NCI-H2081 treated with DMSO at 0.1 percent for 48 hours (cell line): ENCODE measurements at places on chromosomes 12 and 14.

DNA sequence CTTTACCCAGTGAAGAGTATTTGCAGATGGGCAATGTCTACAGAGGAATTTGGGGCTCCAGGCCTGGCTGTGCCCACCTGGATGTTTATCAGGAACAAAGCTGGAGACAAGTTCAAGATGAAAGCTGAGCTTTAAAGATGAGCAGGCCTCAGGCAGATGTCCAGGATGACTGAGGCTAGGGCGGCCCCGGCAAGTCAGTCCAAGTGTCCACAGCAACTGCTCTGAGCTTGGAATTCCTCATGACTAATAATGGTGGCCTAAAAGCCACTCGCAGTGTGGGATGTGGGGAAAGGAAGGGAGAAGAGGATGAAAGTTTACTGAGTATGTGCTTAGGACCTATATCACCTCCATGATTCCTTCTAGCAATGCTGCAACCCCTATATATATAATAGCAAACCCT is 128.2 kb upstream of the NOS1 start:
- no peak for DNase-seq

GRCh38 chr14:74934041-74934440 is 11.0 kb upstream of the RPS6KL1 start:
- DNase-seq, result no peak

GRCh38 chr14:53638966-53639365 is 317.7 kb downstream of the BMP4 start:
- DNase-seq, result no peak

GRCh38 chr12:13000925-13001774 is 1.1 kb upstream of the HEBP1 start:
- no peak for DNase-seq

DNA sequence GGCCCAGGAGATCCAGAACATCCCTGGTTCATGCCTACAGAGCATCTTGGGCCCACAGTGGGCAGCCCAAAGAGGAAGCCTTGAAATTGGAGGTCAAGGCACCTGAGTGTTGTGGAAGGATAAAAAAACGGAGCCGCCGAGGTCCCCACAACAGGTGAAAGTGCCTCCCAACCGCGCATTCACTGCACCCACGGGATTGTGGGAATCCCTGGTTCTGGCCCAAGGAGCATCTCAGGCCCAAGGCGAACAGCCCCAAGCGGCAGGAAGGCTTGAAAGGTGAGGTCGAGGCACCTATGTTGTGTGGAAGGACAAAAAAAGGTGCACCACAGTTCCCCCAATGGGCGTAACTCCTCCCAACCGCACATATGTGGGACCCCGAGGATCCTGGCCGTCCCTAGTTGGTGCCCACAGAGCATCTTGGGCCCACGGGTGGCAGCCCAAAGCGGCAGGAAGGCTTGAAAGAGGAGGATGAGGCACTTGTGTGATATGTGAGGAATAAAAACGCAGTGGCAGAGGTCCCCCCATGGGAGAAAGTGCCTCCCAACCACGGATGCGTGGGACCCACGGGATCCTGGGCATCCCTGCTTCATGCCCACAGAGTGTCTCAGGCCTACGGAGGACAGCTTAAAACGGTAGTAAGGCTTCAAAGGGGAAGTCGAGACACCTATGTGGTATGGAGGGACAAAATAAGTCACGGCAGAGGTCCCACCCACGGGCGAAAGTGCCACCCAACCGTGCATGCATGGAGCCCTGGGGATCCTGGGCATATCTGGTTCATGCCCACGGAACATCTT is 583.9 kb downstream of the ALG10 start:
- DNase-seq, result no peak

DNA sequence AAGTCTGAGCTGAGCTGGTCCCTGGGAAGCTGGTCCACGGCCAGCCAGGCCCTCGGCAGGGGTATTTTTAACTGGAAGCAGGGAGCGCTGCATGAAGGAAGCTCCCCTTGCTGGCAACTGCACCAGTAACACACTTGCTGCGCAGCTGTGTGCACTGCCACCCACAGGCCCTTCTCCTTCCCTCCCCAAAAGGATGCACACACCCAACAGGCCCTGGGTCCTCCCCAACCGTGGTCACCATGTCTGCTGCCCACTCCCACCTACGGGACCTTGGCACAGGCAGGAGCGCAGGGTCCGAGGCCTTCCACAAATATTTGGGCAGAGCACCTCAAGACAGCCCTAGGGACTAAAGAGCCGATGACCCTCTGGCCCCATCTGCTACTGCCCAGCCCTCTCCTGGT is 157.0 kb upstream of the PRMT8 start:
- DNase-seq, result no peak

- no peak for DNase-seq
These were observed 62.3 kb upstream of the CCDC175 start for GRCh38 chr14:59638885-59639284.

DNA sequence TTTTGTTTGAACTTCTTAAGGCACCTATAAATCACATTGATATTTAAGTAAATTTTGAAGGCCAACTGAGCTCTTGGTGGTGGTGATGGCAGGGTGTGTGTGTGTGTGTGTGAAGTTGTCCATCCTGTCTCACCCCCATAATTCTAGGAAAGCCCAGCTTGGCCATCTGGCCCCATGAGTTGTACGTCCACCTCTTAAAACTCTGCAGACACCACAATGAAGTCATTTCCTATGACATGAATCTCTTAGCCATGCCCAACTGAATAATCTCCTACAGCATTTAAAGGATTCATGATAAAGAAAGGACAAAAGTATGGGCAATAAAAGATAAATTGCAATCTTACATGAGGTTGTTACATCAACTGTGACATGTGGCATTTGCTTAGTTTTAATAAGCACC is 123.4 kb downstream of the TTC7B start:
- DNase-seq, result no peak

GRCh38 chr14:70181276-70181675 is 7.5 kb downstream of the SLC8A3 start:
- DNase-seq, result no peak

GRCh38 chr14:44010071-44010470 is 497.0 kb downstream of the FSCB start:
- no peak for DNase-seq

- DNase-seq, result no peak
These were observed 51.1 kb downstream of the RASSF8 start for GRCh38 chr12:26009593-26009992.

- no peak for DNase-seq
These were observed 255.9 kb downstream of the MSRB3 start for GRCh38 chr12:65534238-65534841.

- DNase-seq, result peak; percentile 53
These were observed 98.6 kb downstream of the NT5DC3 start for GRCh38 chr12:103742349-103742932.

DNA sequence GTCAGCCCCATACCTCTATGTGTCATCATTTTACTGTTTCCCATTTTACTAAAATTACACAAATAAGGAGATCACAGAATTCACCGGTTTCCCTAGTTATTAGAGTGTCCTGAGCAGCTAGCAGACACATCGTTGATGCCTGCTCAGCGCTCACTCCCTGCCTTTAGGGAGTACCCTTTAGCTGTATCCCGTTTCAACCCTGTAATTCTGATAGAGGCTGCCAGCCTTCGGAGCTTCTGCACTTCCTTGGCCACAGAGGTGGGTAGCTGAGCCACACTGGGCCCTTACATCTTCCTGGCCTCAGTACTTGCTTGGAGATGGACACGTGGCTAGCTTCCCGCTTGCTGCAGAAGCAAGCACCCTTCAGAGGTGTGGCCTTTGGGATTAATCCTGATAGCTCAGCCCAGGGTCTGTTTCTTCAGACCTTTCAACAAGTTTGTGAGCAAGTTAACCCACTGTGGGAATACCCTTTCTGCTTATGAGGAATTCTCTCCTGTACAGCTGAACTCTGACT is 14.3 kb upstream of the FBXW8 start:
- DNase-seq, result no peak

GRCh38 chr12:98644712-98645571 is at the start of the genes APAF1 and IKBIP:
Gene APAF1 (plus strand): TSS chr12:98645290. CDS start chr12:98648360, 3,070 bp downstream.
Gene IKBIP (minus strand): TSS chr12:98644788. CDS start chr12:98644701, 87 bp downstream.
- DNase-seq, result peak; percentile 84

DNA sequence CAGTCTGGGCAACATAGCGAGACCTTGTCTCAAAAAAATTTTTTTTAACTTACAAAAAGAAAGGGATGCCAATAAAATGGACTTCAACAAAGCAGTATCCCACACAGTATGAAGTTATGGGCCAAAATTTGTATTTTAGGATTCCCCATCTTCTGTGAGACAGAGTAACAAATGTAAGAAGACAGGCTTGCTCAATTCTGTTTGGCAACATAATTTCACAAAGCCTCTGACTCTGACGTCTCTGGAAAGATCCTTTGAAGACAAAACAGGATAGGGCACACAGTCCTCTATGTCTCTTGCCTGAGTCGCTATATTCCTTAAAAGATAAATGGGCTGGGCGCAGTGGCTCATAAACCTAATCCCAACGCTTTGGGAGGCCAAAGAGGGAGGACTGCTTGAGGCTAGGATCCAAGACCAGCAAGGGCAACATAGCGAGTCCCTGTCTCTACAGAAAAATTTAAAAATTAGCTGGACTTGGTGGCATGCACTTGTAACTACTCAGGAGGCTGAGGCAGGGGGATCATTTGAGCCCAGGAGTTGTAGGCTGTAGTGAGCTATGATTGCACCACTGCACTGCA is 1.1 kb upstream of the HOMEZ start:
- no peak for DNase-seq

GRCh38 chr14:77613201-77613600 is 3.2 kb downstream of the SPTLC2 start:
- DNase-seq, result no peak

- no peak for DNase-seq
These were observed 2.8 kb downstream of the CDK2AP1 start for GRCh38 chr12:123268850-123269249.

- no peak for DNase-seq
These were observed 263.0 kb upstream of the G2E3 start for GRCh38 chr14:30295980-30296379.

GRCh38 chr14:75147423-75148071 is 20.7 kb upstream of the NEK9 start:
- no peak for DNase-seq

- no peak for DNase-seq
These were observed 10.1 kb upstream of the KICS2 start for GRCh38 chr12:64232196-64232595.

GRCh38 chr12:122473543-122474323 is 27.0 kb downstream of the ZCCHC8 start:
- DNase-seq, result no peak

DNA sequence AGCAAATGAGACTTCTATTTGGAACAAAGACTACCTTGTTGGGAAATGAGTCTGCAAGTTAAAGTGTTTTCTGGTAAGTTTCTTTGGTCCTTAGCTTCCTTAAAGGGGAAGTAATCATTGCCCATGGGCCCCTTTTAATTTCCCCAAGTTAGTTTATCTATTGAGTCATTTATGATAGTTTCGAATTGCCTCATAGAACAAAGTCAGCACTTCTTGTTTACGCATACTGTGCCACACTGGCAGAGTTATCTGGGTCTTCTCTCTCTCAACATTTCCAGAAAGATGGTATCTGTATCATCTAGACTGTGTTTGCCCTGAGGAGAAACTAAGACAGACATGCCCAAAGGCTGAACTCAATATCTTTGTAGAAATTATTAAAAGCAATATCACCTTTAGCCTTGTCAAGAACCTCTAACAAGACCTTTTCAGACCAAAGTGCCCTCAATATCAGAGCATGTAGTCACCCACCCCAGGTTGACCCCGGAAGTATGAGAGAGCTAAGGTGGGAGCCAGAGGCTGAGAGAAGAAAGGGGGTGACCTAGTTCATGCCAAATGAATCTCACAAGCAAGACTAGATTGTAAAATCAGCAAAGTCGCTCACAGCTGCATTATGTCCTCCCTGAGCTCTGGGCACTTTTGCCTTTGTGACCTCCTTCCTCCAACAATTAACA is 40.0 kb downstream of the GPR65 start:
- DNase-seq, result no peak

DNA sequence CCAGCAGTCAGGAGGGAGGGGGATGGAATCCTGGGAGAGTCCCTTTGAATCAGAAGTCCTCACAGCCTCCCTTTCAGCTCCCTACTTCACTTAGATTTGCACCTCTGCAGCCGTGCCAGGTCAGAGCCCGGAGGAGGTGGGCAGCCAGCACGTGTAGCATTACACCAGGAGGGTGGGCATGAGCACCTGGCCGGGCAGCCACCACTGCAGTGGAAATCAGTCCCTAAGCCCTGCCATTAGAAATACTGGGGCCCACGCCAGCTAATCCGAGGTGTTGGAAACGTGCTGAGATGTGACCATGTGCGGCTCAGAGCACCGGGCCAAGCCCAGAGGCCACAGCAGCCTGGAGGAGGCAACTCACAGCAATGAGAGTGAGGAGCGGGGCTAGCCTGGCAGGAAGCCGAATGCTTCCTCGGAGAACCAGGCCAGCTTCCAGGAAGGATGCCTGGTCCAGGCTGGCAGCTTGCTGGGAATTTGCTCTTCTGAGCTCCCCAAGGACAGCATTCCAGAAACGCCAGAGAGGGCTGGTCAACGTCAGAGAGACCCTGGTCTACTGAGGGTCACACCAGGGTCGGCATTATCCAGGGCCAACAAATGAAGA is 9.4 kb upstream of the CACNA2D4 start:
- no peak for DNase-seq

DNA sequence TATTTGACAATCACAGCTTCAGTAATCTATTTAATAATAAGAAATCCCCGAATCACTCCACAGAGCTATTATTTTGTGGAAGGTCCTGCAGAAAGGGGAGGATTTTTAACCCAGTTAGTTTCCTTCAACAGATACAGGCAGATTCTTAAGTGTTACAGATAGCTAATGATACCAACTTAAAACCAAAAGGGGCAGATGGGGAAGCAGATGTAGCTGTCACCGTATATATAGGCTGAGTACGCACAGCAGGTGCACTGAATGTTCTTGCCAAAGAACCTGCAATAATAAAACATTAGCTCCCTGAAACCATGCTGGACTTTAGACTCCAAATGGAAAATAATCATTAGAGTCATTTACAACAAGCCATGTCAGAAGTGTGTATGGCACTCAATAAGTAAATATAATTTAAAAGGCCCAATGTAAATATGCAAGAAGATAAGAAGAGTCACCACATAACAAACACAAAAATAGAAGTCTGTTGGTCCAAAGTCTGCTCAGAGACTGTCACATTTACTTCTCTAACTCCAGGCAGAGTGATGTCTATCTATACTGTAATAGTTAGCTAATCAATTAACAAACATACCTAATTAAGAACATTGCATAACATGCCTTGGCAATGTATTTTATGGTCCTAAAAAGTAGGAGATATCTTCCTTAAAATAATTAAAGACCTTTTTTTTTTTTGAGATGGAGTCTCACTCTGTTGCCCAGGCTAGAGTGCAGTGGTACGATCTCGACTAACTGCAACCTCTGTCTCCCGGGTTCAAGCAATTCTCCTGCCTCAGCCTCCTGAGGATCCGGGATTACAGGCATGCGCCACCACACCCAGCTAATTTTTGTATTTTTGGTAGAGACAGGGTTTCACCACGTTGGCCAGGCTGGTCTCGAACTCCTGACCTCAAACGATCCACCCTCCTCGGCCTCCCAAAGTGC is 78.8 kb downstream of the SEC23A start:
- peak; percentile 20 for DNase-seq
